ENCODE measurements at places on chromosomes 4 and X.

DNA sequence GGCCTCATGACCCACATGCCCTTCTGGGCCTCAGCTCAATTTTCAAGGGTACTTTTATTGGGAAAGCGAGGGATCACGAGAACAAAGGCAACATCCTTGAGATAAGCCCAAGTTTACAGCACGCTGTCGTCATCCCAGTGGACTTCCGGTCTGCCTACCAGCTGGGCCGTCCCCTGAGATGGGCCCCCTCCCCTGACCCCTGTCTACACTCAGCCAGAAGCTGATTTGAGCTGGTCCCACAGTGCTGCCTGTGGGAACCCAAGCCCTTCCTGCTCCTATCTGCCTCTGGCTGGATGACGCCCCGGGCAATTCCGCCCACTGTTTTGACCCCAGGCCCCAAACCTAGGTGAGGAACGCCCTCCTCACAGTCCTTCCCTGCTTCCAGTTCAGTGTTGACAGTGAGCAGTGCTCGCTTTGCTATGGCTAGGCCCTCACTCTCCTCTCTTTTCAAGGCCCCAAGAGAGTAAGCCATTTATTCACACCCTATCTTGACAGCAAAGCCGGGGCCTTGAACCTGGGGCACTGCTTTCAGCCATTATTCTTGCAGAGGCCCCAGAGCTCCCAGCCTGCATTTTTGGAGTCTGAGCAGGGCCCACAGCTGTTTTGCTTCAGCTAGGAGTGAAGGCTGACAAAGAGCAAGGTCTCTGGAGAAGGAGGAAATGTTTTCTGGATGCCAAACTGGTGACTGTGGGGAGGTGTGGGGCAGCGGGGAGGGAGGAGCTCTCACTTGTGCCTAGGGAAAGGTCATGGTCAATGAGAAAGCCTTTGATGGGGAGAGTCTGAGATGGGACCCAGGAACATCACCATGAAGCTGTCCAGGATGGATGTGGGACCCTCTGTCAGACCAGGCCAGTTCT is 164.6 kb upstream of the BCOR start:
- DNase-seq = no peak

GRCh38 chrX:150148749-150149672 is 210.7 kb upstream of the EOLA2 start:
- no peak for DNase-seq

DNA sequence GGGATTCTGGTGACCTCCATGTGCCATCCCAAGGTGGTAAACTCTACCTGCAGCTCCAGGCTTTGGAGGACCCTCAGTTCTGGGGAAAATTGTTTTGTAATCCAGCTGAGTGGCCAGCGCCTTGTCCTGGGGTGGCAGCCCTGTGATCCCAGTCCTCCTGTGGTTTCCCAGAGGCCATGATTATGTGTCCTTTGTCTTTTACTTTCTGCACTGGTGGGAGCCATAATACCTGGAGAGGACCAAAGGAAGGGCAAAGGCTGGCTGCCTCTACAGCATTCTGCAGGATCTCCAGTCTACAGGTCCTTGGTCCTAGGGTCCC is 64.0 kb downstream of the NBDY start:
- no peak for DNase-seq

DNA sequence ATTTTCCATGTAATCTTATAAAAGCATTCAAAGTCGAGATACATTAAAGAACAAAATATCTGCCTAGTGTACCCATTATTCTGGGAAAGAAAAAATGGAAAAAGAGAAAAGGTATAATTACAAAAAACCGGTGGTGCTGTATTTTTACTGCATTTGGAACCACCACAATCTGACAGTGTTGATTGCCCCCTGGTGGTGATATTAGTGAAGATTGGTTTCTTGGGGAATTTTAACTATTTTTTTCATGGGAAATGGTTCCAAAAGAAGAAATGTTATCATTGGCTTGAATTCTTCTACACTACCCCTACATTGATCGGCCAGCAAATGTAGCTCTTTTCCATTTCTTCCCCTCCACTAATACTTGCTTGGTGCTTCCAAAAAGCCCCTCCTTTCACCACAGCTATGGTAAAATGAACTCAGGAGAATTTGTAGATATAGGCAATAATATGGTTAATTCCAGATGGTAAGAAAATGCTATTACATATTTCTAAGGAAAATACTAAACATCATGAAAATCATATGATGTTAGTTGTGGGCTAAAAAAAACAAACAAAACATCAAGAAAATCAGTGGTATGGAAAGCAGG is 50.0 kb downstream of the COX18 start:
- DNase-seq = no peak

GRCh38 chrX:154714925-154715324 is 36.0 kb downstream of the GAB3 start:
- DNase-seq = no peak

Data from cerebellar nuclear complex (tissue), 1 donor.